ENCODE measurements at places on chromosomes 1 and 21.

DNA sequence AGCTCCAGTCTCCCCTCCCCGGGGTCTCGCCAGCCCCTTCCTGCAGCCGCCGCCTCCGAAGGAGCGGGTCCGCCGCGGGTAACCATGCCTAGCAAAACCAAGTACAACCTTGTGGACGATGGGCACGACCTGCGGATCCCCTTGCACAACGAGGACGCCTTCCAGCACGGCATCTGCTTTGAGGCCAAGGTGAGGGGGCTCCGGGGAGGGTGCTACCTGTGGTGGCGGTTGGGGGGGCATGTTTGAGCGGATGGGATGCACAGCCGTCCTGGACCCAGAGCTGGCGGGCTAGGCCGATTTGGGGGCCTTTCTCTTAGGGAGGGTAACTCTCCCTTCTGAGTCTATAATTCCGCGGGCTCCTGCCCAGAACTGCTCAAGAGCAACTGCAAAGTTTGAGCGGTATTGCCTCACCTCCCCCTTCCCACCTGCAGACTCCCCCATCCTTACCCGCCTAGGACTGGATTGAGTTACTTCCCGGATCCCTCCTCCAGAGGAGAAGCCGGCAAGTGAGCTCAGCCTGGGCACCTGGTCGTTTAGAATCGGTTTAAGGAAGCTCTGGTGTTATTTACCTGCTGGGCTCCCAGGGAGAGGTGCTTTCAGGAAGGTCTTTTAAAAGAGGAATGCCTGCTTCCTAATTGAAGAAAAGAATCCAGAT is 730 bp downstream of the NOS1AP start:
- peak; percentile 56 for DNase-seq

DNA sequence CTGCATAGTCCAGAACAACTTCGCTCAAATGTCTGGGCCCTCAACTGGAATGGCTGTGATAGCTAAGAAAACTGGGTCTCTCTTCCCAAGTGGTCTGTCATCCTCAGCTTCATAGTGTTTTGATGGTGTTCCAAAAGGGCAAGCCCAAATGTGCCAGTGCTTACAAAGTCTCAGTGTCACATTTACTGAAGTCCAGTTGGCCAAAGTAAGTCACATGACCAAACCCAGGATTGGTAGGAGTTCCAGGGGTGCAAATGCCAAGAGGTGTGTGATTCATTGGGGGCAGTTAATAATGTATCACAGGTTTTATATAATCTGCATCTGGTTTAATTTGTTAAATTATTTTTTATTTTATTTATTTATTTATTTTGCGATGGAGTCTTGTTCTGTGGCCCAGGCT is 24.9 kb downstream of the SMG7 start:
- no peak for DNase-seq

GRCh38 chr21:42291751-42292562 is 23.3 kb downstream of the TFF3 start:
- DNase-seq = no peak

- no peak for DNase-seq
Measured at GRCh38 chr1:192814805-192815204, 6.0 kb downstream of the RGS2 start.

DNA sequence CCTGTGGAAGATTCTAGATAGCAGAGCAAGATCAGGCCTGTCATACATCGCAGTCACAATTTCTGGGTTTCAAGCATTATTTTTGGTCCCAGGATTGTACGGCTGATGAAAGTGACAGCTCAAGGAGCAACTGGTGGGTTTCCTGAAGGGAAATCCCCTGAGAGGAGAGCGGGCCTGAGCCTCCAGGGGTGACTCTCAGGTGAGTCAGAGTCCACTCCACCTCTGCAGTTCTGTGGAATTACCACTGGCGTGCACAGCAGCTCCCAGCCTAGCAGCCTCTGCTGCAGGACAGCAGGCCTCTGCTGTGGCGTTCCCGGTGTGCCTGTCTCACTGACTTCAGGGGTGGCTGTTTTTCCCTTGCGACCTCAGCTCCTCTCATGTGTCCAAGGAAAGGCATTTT is 24.4 kb downstream of the SLC66A1 start:
- DNase-seq = no peak

DNA sequence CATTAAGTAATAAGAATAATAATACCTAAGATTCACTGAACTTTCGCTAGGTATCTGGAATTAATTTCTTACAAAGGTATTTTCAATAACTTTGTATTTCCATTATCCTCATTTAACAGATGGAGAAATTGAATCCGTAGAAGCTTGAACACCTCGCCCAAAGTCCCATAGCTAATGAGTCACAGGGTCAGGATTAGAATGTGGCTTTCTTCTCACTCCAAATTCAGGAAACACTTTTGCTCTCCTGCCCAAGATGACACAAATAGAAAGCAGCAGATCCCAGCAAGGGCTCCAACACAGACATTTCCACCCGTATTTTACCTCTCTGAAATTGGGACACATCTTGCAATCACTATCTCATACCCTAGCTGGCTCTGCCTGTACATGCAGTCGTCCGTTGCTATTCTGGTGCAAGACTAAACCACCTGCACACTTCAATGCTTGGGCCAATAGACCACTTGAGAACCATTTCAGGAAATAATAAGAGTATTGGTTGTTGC is 125.9 kb upstream of the GREM2 start:
- no peak for DNase-seq

DNA sequence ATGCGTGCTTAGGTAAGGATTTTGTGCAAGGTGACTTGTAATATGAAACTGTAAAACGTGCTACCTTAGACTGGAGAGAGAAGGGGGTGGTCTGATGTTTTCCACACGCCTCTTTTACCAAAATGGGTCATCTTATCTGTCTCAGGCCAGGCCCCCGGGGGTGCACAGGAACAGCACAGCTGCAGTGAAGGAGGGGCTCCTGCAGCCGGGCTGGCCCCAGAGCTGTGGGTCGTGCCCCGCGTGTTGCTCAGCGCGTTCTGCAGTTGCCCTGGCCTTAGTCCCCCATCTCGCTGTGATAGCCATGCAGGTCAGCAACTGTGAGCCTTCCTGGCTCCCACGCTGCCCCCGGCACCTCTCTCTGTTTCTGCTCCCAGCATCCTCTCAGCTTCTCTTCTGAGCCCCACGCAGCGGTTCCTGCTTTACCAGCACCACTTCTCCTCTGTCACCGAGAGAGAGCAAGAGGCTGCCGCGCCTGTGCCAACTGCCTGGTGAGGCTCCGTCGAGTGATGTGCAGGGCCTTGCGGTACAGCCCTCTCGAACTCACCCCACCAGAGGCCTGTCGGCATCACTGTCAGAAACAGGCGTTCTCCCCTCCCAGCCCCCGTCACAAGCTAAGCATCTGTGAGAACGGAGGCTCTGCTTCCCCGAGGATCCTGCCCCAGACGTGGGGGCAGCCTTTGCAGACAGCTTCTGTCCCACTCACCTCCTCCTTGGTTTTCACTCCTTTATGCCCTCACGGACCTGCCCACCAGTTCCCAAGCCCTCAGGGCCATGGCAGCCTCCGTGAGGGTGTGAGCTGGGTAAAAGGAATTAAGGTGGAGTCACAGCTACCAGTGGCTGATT is 73.3 kb downstream of the ADARB1 start:
- DNase-seq = no peak

DNA sequence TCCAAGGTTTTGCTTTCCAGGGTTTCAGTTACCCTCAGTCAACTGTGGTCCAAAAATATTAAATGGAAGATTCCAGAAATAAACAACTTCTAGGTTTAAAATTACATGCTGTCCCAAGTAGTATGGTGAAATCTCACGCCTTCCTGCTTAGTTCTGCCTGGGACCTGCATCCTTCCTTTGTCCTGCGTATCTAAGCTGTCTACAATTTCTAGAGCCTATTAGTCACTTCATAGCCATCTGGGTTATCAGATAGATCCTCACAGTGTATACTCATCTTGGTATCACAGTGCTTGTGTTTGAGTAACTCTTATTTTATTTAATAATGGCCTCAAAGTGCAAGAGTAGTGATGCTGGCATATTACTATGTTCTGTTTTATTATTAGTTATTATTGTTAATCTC is 157.7 kb downstream of the ROR1 start:
- no peak for DNase-seq

- DNase-seq = no peak
Measured at GRCh38 chr1:21469581-21469980, 29.6 kb downstream of the NBPF3 start.

DNA sequence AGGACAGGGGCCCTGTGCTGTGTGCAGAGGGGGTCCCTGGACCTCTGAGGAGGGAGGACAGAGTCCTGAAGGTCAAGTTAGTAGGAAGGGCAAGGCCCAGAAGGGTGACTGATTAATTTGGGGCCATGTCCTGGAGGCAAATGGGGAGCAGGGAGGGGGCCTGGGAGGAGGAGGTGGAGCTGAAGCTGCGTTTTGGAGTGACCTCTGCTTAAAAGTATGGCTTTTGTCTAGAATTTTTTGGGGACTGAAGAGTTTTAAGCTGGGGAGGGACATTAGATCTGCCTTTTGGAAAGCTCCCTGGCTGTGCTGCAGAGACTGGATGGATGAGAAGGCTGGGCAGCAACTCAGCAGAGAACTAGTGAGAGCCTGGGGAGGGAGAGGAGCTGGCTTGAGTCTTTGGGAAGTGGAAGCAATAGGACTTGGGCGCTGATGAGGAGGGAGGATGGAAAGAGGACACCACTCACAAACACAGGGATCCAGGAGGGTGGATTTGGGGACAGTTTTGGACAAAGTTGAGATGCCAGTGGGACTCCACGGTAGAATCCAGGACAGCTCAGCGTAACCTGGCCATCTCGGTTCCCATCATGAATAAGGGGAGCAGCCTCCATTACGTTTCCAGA is 52.9 kb downstream of the ACBD3 start:
- DNase-seq = no peak

DNA sequence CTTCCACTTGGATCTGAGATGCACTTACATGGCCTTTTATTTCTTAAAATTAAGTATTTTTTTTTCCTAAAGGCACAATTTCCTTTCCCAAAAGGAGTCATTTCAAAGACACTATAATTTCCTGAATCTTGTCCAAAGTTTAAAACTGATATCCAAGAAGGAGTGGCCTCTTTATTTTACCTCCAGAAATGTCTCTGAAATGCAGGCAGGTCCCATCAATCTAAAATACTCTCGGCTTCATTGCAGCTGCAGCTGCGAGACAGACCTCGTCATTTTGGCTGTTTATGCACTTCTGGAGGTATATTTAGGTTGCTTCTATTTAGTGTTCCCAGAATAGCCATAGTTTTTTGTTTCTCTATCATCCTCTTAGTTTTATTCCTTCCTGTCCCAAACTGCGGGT is 172.7 kb upstream of the COA6 start:
- no peak for DNase-seq

GRCh38 chr1:151314137-151314875 is 12.9 kb downstream of the PI4KB start:
- DNase-seq = no peak

DNA sequence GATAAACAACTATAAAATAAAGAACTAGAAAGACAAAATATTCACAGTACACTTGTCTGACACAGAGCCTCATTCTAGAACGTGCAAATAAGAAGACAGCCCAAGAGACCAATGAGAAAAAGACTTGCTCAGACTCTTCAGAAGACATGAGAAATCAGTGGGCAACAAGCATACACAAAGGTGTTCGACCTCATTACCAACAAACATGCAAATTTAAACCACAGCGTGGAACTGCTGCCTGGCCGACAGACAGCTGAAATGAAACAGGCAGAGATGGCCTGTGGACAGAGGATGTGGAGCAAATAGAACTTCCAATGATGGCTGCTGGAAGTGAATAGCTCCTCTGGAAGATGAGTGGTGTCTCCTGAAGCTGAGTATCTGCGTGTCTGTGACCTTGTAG is 22.4 kb upstream of the COL6A1 start:
- no peak for DNase-seq

DNA sequence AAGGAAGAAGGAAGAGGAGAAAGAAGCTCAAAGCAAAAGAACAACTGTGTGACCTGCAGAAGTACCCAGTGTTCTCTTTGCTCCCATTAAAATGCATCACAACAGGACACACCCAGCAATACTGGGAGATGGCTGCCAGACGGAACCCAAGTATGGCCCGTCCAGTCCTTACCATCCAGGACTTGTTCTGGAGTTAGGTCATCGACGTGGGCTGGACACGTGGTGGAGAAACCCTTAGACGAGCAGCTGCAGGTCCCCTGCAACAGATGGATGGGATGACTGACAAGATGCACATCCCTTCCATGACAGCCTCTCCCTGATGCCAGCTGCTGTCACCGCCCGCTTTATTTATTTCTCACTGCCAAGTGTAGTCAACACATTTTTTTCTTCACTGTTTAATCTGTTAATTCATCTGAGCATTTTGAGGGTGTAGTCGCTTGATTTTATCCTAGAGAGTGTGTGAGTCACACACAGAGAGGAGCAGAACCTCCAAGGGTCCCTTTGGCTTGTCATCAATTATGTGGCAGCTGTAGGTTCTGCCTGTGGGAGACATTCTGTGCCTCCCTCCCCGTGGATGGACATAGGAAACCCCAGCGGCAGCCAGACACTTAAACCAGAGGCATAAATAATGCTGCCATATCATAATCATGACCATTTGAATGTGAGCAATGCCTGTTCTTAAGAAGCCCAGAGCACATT is 80.9 kb downstream of the ABCA4 start:
- DNase-seq = no peak

DNA sequence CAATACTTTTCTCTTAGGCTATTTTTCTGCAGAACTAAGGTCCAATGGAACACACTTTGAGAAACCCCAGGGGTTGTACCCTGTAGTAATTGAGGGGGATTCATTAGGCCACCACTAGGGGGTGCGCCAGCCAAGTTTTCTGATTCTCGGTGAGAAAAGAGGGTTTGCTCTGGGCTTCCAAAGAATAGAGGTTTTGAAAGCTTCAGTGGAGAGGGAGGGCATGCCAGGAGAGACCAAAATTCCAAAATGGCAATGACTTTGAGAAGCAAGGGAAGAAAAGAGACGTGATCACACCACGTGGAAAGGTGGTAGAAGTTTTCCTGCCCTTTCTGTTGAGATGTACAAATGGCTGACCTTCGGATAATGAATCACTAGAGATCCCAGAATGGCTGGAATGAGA is 323.3 kb downstream of the RPS6KC1 start:
- peak; percentile 78 for DNase-seq

GRCh38 chr1:20402585-20403422 is 83.2 kb downstream of the CAMK2N1 start:
- no peak for DNase-seq

GRCh38 chr1:226327761-226328162 is 18.8 kb upstream of the LIN9 start:
- no peak for DNase-seq

- no peak for DNase-seq
Measured at GRCh38 chr1:56934430-56935060, 31.3 kb downstream of the C8B start.

- DNase-seq = peak; percentile 4
Measured at GRCh38 chr1:29460694-29461093, 224.4 kb downstream of the PTPRU start.

Measured in right forelimb (tissue), 1 donor.